Activated CD4-positive, alpha-beta T cell treated with anti-CD3 and anti-CD28 coated beads, Interleukin-2, Interleukin-6, amounts not matched to agents 100 ng/mL and 50 ng/mL, durations not matched to agents 16 hours and 8 hours (primary cell): ENCODE measurements at places on chromosomes 6 and 20.

- no peak for DNase-seq
Observed at GRCh38 chr20:50788045-50788991, 6.5 kb upstream of the BCAS4 start.

DNA sequence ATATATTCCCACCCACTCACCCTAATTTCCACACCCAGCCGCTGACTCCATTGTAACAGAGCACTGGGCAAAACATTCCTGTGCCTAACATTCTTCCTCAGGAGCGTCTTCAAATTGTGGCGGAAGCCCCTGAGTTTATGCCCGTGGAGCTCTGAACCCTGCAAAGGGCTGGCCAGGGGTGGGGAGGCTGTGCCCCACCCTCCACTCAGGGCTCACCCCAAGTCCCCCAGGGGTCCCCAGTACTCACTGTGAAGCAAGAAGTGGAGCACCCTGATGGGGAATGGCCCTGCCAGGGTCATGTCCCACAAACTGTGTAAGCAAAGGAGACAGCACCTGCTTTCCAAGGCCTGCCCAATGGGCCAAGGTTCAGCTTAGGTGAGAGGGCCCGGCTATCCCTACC lies 303.2 kb downstream of the PREX1 start:
- no peak for DNase-seq

GRCh38 chr6:109456710-109457561 lies 1.4 kb upstream of the MICAL1 start:
- DNase-seq, result no peak

DNA sequence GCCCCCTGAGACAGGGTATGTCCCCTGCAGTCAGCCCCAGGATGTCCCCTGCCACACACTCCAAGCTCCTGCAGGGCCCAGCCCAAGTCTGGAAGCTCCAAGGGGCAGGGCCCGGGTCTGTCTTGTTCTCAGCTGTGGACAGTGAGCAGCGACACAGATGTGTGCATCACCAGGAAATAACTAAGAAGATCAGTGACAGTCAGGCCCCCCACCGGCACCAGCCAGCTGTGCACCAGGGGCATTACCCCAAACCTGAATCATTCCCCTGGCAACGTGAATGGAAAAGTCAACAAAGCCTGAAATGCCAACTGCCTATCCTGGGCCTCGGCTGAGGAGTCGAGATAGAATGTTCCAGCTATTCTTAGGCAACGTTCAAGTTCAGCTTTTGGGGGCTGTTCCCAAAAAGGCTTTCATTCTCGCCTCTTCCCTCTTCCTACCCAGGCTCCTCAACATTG lies 105.0 kb downstream of the PREX1 start:
- DNase-seq, result no peak

GRCh38 chr6:146985111-146985510 lies 219.1 kb upstream of the STXBP5 start:
- no peak for DNase-seq

- DNase-seq, result peak; percentile 45
Observed at GRCh38 chr6:96923871-96924493, 546 bp upstream of the KLHL32 start.

DNA sequence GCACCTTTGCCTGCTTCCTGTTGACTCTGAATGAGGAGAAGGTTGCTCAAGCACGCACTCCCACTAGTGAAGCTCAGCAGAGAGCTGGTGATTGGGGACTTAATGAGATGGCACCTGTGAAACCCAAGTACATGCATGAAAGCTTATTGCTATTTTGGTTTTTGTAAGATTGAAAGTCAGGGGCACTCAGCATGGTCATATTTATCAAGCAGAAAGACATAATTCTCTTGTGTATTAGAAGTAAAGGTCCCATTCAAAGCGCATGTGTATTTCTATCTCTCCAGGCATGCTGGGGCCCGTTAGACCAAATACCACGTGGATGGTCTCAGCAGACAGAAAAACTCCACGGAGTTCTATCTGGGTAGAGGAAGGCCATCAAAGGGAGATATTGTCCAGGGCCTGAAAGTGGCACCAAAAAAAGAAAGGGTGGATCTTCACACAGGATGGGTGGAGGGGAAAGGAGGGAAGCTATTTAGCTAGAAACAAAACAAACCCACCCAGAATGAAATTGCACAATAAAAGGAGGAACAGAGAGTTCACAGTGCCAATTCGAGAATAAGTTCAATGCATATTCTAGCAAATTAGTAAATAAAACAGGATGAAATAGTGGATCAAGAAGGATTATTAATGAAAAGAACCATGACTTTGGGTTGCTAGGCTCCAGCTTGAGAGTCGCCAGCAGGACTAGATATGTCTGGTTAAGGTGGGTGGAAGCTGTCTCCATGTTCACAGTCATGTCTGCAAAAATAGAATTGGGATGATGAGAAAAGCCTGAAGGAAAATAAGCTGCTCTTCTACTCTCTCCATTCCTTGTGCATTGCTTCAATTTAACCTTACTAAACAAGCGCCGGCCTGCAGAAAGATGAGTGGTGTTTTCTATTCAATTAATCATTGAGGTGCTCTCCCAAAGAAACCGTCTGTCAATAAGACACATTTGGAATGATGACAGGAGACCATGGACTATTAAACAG lies 224.9 kb upstream of the DTNBP1 start:
- no peak for DNase-seq

DNA sequence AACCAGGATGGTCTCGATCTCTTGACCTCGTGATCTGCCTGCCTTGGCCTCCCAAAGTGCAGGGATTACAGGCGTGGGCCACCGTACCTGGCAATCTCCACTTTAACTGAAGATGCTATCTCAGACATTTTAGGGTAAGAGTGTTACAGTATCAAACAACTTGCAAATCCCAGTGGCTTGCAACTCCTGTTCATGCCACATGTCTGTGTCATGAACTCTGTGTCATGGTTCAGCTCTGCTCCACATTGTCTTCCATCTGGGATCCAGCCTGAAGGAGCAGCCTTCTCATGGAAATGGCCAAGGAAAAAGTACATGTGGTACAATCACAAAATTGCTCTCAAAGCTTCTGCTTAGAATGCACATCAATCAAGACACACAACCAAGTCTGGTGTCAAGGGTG lies 114.9 kb downstream of the MAP3K5 start:
- DNase-seq, result no peak

DNA sequence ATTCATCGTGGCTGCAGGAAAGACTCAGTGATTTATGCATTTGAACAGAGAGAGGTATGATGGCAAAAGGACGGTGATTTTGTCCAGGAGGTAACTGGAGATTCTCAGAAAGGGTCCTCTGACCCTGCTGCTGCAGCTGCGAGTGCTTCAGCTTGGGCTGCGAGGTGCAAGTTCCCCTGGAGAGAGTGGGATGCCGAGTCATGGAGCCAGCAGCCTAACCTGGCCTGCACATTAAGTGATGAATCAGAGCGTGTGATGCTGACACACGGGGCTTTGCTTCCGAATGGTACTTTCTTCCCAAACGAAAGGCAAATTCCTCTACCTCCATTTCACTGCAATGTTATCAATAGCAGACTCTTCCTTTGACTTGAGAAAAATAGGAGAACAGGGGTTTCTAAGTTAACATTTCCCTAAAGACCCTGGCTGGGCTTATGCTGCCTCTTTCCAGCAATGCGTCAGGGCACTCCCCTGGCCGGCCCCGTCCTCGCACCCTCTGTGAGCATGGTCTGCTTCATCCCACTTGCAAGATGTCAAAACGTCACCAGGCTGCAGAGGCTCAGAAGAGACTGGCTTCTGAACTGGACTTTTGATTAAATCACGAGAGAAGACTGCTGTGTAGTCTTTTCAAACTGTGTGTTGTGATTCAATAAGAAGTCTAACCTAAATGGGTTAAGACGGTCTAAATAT lies 628.0 kb upstream of the AGPAT4 start:
- no peak for DNase-seq

DNA sequence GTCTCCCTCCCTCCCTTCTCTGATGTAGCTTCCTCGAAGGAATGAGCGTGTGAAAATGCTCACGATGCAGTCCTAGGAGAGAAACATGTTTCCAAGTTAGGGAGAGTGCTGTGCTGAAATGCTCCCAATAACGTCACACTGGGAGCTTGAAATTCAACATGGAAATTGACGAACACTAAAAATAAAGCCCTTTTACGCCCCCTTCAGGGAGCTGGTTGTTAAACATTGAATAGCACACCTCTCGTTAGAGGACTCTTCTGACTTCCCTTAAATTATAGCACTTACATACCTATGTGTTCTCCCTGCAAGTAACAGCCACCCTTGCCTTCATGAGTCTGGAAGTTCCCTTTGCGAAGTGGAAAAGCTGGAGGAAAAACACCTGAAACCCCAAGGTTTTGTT lies 88.6 kb downstream of the BFSP1 start:
- DNase-seq, result no peak

GRCh38 chr6:54614499-54615195 lies 231.9 kb upstream of the FAM83B start:
- no peak for DNase-seq

- no peak for DNase-seq
Observed at GRCh38 chr6:153849072-153849779, 189.8 kb upstream of the OPRM1 start.

GRCh38 chr6:72677740-72678139 lies 55.9 kb downstream of the KCNQ5 start:
- no peak for DNase-seq

GRCh38 chr20:51008718-51009117 lies 14.2 kb downstream of the KCNG1 start:
- DNase-seq, result no peak

GRCh38 chr20:46576774-46577395 lies 26.4 kb upstream of the OCSTAMP start:
- no peak for DNase-seq

- DNase-seq, result peak; percentile 60
Observed at GRCh38 chr20:45303586-45304463, 2.8 kb upstream of the RBPJL start.

DNA sequence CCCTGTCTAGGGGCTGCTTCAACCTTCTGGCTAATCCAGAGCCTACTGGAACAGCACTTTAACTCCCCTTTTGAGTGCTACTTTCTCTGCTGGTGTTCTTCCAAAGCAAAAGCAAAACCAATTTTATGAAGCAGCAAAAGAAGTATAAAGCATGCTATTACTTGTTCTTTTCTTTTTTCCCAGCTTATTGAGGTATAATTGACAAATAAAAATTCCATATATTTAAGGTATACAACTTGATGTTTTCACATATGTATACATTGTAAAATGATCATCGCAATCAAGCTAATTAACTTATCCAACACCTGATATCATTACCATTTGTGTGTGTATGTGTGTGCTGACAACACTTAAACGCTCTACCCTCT lies 14.9 kb downstream of the ID4 start:
- no peak for DNase-seq

DNA sequence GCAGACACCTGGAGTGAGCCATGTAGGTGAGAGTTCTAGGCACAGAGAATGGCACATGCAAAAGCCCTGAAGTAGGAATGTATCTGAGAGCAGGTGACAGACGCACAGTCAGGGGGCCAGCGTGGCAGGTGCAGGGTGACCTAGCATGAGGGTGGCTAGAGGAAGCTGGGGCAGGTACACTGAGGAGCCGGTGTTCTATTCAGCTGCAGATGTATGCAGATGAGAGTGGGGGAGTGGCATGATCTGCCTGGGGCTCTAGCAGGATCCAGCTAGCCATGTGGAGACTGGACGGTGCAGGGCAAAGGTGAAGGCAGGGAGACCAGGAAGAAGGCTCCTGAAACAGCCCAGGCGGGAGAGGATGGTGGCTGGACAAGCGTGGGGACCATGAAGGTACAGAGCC lies 10.7 kb downstream of the PEDS1 start:
- no peak for DNase-seq

- DNase-seq, result no peak
Observed at GRCh38 chr6:38498805-38499445, 140.8 kb downstream of the BTBD9 start.

DNA sequence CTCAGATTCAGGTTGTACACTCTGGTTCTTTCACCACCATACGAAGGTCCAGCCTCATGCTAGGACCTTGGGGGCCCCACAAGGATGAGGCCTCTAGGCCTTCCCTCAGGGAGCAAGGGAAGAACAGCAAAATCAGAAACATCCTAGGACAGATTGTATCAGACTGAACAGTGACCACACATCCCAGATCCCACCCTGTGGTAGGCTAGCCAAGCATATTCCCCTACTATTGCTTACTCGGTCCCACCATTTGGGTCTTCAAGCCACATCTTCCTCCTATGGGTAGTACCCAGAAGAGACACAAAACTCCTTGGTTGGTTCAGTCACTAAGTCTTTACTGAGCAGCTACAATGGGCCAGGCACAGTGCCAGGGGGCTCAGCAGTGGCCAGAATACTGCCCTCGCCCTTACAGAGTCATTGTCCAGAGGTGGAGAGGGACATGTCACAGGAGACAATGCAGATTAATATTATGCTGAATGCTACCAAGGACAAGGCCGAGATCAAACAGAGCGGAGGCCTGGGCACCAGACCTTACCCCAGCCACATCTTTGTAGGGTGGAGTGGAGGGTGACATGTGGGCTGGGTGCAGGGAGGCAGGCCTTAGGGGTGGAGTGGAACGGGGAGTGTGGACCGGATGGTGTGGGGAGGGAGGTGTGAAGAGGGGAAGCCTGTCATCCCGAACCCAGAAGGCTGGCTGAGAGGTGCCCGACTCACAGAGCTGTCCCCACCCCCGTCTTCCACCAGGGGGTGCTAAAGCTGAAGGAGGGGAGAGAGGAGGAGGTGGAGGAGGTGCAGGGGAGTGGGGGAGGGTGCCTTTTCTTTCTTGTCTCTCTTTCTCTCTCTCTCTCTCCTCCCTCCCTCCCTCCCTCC lies 6.8 kb upstream of the MAPK13 start:
- DNase-seq, result peak; percentile 97

- peak; percentile 46 for DNase-seq
Observed at GRCh38 chr6:152054441-152054840, 247.0 kb downstream of the ESR1 start.

DNA sequence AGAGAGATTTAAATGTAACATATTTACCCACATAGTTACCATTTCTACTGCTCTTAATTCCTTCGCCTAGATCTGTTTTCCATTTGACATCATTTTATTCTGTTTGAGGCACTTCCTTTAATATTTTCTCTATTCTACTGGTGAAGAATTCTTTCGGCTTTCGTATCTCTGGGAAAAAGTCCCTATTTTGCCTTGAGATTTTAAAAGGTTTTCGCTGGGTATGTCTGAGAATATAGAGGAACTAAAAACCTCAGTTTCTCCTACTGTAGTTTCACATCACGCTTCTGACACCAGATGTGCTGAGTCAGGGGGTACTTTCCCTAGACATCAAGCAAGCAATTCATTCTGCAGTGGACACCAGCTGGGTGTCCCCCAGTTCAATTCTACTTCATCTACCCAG lies 61.7 kb downstream of the E2F3 start:
- no peak for DNase-seq

DNA sequence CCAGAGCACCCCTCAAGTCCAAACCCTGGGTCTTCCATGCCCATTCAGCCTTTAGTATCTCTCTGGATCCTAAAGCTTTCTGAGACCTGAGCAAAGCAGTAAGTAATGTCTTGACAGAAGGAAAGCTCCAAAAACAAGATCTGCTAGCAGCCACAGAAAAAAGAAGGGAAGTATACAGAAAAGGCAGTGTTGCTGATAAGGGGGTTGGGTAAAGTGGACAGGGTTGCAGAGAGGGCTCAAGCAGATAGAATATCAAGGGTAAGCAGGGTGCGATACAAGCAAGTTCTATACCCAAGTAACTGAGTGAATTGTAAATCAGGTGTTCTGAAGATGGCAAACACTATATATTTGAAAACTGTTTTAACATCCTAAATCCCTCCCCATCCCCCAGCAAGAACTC lies 113.4 kb upstream of the CARMIL1 start:
- DNase-seq, result no peak

- no peak for DNase-seq
Observed at GRCh38 chr20:43372051-43372450, 85.6 kb upstream of the SRSF6 start.
